Dermis microvascular lymphatic vessel endothelial cell (primary cell): ENCODE measurements at places on chromosomes 3 and 15.

DNA sequence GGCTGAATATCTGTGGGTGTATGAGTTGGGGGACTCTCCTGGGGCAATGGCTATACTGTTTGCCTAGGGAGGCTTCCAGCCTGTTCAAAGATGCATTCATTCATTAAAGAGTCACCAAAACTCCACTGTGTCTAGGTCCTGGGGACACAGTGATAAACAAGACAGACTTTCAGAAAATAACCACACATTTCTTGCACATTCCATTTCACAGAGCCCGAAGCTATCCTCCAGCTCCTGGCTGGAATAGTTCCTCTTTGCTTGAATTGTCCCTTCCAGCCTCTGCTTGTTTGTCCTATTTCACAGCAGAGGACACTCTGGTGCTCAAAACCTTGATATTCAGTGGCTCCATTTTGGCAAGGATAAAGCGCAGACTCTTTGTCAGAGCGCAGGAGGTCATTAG, 61.7 kb upstream of the ITGA11 start:
- no peak for DNase-seq

- DNase-seq, result no peak
Observed at GRCh38 chr15:36029606-36030210, 483.7 kb upstream of the DPH6 start.

DNA sequence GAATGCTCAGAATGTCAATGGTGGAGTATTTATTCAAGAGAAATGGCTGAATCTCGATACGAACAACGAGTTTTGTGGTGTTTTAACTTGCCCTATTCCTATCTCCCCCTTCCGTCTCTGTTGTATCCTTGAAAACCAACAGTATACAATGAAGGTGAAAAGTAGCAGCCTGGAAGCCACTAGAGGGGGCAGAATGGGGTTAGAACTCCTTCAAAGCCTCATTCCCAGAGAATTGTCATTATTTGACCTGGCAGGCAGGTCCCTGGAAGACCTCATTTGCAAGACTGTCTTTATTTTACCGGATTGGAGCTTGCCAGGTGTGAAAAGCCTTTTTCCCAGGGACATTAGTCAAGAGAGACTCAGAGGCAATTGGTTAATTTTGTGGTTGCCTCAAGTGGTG, 139.4 kb downstream of the LRRC28 start:
- DNase-seq, result no peak

DNA sequence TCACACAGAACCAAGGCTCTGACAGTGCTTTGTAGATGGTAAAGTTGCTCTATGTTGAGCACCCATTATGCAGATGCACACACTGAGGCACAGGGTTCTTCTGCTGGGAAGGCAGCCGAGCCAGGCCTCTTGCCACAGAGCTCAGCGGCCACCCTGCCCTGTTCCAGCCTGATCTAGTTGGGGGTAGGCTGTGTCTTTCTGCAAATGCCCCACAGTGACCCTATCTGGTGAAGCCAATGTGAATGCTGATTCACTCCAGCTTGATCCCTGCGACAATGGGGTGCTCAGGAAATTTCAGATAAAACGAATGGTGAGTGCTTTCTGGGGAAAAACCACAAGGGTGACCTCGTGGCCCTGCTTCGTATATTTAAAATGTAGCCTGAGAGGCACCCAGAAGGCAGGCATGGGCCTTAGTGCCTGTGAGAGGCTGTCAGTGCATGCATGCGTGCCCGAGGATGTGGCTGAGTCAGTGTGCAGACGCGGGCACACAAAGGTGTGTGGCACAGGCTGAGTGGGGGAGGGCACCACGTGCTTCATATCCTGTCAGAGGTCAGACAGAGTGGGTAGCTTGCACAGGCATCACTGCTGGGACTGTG, 85.7 kb downstream of the ATP2B2 start:
- DNase-seq, result no peak

- peak; percentile 85 for DNase-seq
Observed at GRCh38 chr3:52444860-52445793, at the start of gene SEMA3G. TSS of gene SEMA3G (minus strand) at chr3:52445103. CDS start at chr3:52445027, 76 bp downstream.
